ENCODE measurements at places on chromosomes 5 and 9.
A peak's percentile ranks its signal among the peaks of the same experiment; 100 is the strongest.

- DNase-seq, result no peak
Observed at GRCh38 chr5:84059672-84060071, 325.0 kb downstream of the EDIL3 start.

- DNase-seq, result no peak
Observed at GRCh38 chr9:104232781-104233341, 138.8 kb downstream of the SMC2 start.

GRCh38 chr5:5560016-5560415 is 137.5 kb downstream of the ICE1 start:
- no peak for DNase-seq

- DNase-seq, result no peak
Observed at GRCh38 chr5:75686480-75686879, 30.8 kb downstream of the POC5 start.

DNA sequence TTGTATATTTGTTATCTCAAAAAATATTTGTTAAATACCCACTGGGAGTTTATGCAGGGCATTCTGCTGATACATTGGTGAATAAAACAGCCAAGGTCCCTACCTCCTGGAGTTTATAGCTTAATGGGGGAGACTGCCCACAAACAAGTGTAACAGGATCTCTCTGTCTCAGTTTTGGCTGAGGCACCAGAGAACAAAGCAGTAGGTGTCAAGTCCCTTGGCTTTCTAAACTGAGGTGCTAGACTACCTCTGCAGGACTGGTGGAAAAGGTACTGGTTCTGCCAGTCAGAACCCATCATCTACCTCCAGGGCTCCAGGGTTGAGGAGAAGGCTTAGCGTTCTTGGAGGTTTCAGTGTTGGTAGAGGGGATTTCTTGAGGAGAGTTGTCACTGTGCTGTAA is 188.4 kb upstream of the ELL2 start:
- DNase-seq, result no peak

DNA sequence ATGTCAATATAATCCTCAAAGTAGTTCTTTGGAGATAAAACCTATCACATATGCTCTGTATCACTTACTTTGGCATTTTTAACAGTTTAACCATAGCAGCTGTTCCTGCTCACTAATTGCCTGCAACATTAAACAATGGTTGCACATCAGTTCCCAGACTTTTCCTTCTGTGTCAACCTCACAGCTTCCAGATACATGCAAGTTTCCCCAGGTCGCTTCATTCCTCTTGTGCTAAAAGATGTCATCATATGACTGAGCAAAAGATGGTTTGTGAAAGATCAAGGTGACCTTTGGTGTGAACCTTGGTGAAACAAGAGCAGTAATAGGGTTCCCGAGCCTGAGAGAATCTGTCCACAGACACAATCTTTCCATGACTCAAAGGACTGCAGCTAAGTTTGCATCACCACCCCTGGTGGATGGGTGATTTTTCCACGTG is 500.4 kb upstream of the PAPPA start:
- no peak for DNase-seq

DNA sequence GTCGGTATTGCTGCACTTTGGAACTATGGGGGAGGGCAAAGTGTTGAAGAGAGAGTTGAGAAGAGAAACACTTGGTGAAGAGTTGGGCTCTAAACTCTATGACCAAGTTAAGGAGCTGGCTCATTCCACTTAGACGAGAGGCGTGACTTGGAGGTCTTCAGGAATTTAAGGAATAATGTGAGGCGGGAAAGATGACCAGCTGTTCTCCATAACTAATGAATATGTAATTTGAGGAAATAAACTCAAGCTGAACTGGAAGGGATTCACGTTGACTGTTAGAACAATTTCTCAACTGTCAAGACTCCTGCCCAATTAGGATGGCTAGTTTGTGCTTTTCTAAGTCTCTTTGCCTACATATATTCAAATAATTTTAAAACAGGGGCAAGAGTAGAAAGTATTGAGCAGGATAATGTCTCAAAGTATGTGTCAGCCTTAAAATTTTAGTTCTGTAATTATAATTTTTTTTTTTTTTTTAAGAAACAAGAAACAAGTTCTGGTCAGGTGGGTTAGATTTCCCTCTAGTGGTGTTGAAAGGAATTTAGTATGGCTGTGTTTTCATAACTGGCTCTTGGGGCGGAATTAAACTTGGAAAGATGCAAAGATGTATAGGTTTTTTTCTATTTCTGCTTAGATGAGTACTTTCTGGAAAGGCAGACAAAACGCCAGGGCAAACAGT is 33.4 kb downstream of the TMEM252 start:
- no peak for DNase-seq

DNA sequence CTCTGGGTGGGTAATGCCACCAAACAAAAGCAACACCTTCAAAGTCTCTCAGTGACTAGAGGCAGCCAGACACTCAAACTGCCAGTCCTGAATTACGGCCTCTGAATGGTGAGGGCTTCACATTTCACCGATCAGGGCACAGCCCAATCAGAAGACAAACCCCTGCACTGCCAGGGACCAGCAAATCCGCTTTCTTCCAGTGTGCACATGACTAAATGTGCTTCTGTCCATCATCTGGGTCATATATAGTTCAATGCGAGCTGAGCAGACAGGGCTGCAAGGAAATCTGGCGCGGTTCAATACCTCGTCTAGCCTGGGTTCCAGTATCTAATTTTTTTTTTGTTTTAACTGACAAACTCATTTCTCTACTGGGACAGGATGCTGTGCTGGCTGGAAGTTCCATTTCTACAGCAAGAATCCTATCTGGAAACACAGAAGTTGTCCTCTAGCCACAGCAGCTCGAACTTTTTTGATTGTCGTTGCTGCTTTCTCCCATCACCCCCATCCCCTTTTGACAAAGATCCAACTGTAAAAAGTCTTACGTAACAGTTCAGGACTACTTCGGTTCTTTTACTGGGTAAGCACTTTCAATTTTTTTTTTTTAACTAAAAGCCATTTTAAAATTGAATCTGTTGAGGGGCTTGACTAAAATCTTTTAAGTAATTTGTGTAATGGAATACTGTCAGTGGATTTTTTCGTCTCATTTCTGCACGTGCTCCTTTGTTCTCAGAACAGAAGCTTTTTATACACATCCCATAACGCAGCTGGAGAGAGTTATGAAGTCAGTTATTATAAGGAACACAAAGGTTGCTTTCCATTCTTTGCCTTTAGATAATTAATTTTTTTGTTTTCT is 112.7 kb downstream of the NR6A1 start:
- peak; percentile 35 for DNase-seq

Measured in CD4-positive, alpha-beta T cell treated with Interleukin-15 for 4 hours (primary cell).